ENCODE measurements at places on chromosomes 3 and 15.
A peak's percentile ranks its signal among the peaks of the same experiment; 100 is the strongest.

GRCh38 chr15:63497642-63498467 lies 6.5 kb upstream of the USP3 start:
- DNase-seq, result no peak

DNA sequence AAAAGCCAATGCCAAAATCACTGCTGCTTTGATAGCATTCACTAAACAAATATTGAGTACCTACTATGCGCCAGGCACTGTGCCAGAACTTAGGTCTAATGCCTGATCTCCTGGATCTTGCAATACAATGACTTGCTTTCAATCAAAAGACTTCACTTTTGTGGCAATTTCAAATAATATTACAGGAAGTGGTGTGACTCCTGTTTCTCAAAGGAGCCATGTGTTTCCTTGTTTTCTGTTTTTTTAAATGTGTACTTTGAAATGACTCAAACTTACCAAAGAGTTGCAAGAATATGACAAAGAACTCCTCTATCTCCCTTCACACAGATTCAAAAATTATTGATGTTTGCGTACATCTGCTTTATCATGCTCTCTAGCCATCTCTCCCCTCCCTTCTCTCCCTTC lies 18.3 kb downstream of the OSBPL10 start:
- DNase-seq, result no peak

DNA sequence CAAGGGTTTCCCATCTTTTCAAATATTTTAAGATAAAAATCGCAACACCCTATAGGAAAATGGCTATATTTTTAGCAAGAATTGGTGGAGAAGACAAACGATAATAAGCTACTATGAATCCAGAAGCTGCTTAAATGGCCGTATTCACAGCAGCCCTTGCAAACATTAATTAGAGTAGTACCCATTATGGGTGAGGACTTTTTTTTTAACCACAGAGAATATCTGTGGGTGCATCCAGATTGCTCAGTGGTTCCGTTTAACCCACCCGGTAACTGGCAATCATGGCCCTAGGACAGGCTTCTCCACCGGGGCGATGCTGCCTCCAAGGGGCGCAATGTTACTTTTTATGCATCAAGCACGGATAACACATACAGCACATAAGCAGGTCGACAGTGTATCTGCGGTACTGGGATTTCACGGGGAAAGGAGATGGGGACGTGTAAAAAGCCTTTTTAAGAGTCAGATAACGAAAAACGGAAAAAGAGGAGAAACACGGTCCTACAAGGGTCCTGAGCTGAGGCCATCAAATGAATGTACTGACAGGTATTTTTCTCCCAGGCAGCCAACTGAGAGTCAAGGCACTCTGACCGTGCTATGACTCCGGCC lies 968 bp upstream of the TMEM266 start:
- DNase-seq, result no peak

DNA sequence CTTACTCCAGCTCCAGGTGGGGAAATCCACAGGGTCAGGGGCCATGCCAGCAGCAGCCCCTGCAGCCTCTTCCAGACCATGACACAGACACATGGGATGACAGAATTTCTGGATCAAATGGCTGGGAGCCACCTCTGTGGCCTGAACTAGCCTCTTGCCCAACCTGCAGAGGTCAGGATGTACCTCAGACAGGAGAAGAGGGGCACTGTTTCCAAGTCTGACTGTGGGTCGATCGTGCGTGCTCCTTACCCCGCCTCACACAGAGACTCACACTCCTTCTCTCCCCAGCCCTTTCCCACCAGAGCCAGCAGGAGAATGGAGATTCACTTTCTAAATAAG lies 131.9 kb downstream of the FAM43A start:
- DNase-seq, result no peak

- DNase-seq, result no peak
Measured at GRCh38 chr3:37640636-37641375, 220.9 kb upstream of the CTDSPL start.

DNA sequence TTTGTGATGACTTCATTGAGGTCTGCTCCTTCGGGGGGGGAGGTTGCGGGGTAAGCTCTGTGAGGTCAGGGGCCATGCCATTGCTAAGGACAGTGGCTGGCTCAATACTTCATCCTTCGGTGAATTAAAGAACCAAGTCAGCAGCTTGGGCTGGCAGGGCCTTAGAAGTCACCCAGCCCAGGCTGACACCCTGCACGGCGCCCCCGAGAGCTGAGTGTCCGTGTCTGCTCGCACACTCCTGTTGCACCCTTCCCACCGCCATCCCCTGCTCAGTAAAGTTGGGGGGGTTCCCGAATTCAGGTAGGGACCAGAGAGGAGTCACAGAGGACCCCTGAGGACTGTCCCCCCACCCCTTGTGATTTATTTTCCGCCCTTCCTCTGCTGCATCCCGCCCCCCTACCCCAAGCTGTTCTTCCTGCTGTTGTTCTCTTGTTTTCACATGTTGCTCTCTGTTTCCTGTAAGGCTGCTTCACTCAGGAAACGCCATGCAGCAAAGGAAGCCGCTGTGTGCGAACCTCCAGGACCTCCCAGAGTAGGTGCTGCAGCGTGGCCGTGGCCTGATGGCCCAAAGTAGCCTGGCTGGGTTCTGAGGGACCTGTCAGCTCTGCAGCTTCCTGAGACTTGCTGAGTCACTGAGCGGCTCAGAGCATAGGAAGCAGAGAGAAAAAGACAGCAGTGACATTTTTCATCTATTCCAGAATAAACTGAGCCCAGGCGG lies 14.4 kb downstream of the EFCC1 start:
- peak; percentile 87 for DNase-seq

DNA sequence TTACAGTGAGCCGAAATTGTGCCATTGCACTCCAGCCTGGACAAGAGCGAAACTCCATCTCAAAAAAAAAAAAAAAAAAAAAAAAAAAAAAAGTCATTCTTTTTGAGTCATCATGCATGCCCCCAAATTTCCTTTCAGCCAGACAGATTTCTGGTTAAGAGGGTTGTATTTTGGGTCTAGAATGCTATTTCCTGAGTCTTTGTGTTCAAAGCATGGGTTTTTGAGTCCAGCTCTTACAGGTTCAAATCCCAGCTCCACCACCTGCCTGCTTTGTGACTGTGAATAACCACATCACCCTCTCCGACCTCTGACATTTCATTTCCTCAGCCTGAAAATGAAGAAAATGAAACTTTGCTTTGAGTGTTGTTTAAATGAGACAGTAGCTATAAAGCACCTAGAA lies 9.3 kb upstream of the C15orf61 start:
- no peak for DNase-seq

GRCh38 chr3:134485075-134485717 lies 589 bp downstream of the ANAPC13 start:
- peak; percentile 98 for DNase-seq

GRCh38 chr15:62848632-62849050 lies 193.9 kb upstream of the TPM1 start:
- no peak for DNase-seq

DNA sequence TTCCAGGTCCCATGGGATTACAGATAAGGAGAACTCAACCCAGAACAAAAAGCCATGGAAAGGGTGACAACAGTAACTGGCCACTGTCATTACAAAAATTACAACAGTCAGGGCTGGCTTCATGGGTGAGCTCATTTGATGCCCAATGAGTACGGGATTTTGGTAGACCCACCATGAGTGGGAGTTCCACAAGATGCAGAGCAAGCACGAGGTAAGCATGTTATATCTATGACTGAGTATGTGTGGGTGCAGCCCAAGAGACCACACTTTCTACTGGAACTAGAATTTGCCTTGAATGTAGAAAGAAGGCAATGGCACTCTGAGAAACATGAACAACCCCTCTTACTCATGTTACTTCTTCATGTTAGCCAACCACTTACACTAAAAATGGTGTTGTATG lies 83.3 kb downstream of the IGF2BP2 start:
- no peak for DNase-seq

DNA sequence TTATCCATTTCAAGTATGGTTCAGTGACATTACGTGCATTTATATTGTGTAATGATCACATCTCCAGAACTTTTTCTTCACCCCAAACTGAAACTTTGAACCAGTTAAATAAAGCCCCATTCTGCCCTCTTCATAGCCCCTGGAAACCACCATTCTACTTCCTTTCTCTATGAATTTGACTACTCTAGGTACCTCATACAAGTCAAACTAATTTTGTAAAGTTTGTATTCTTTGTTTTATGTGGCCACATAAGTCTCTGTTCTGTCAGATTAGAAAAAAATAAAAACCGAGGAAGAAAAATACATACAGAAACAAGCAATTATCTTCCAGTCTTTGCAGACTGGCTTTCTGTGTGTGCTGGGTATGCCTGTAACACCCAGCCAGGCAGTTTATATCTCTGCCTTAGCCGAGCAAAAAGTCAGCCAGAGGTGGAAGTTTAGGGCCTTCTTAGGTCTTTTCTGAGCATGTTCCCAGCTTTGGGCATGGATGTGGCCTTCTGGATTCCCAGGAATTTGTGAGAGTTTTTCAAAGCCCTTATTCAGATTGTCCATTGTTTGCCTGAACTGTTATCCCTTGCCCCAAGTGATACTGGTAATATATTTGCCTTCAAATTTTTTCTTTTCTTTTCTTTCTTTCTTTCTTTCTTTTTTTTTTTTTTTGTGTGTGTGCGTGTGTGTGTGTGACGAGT lies 6.0 kb upstream of the GRAMD1C start:
- DNase-seq, result no peak

GRCh38 chr3:4824926-4825325 lies 154.3 kb upstream of the BHLHE40 start:
- DNase-seq, result no peak

GRCh38 chr3:127781411-127782001 lies 40.8 kb downstream of the MGLL start:
- DNase-seq, result peak; percentile 85

DNA sequence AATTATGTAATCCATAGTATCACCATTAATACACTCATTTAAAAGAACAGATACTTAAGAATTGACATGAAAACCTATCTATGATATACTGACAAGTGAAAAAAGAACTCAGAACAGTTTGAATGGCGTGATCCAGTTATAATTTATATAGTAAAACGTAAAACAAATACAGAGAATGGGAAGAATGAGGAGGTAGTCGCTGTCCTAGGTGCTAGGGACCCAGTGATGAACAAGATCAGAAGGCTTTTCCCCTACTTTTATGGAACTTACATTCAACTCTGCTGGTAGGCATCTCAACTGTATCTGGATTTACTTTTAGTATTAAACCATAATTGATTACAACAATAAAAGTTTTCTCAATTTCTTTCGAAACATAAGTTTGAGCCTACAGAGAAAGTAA lies 31.8 kb downstream of the GSK3B start:
- no peak for DNase-seq

DNA sequence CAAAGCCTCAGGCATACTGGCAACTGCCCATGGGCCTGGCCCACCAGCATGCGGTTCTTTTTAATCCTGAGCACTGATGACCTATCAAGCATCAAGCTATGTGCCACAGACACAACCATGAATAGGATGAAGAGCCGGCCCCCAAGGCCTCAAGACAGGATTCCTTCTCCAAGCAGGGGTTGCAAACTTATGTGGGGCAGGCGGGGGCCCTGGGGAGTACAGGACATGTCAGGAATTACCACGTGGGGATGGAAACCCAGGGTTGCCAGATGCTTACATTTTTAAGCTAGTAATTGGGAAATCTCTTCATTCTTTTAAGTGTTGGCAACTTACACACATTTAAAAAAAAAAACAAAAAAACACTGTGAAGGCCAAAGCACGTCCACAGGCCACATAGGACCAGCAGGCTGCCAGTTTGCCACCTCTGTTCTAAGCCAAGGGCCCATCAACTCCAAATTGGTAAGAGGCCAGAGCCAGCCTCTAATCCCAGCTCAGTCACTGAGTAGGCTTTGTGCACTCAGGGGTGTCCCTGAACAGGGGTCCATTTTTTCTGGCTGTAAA lies 32.8 kb downstream of the BDH1 start:
- peak; percentile 80 for DNase-seq

DNA sequence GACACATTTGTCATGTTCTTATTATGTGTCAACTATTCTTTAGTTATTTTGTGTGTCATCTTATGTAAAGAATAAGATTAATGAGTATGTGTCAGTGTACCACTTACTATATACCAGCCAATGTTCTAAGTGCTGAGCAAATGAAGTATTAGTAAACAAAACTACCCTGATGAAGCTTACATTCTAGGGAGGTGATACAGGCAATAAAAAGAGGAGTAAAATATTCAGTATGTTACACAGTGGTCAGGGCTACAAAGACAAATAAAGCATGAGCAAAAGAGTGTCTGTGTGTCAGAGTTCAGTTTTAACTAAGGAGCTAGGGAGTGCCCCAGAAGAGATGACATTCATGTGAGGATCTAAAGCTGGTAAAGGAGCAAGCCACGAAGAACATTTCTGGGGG lies 79.1 kb downstream of the TRPC1 start:
- DNase-seq, result no peak

DNA sequence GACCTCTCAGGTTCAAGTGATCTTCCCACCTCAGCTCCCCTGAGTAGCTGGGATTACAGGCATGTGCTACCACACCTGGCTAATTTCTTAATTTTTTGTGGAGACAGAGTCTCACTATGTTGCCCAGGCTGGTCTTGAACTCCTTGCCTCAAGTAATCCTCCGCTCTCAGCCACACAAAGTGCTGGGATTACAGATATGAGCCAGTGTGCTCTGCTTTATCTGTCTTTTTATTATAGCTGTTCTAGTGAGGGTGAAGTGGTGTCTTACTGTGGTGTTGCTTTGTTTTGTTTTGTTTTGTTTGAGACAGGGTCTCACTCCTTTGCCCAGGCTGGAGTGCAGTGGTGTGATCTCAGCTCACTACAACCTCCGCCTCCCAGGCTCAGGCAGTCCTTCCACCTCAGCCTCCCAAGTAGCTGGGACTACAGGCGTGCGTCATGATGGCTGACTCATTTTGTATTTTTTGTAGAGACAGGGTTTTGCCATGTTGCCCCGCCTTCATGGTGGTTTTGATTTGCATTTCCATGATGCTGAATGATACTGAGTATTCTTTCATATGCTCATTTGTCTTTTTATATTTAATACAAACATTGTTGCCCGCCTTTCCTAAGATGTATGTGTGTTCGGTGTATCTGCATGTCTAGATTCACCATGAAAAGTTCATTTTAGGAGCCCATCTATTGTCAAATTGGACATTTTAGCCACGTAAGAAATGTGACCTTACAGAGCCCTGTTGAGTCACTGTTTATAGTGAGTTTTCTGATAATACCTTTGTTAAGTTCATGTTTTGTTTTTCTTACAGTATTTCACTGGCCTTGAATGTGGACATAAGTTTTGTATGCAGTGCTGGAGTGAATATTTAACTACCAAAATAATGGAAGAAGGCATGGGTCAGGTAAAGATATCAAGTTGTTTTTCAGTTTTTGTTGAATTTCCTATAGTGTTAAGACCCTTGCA lies 80.6 kb downstream of the ARIH1 start:
- DNase-seq, result no peak

DNA sequence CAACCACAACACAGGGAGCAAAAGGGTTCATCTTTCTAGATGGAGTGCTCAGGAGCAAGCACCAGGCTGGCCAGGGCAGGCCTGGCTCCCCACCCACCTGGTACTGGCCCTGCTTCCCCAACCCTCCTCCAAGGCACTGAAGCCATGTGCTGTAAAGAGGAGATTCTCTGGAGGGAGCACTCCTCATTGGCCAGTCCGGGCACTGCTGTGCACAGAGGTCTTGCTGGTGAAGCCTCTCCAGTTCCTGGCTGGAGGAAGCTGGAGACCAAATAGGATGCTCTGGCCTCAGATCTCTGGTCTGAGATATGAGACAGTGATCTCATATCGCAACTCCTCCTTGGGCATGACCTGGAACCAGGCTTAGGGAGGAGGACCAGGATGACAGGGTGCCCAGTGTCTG lies 7.7 kb upstream of the SEMA3F start:
- no peak for DNase-seq

- no peak for DNase-seq
Measured at GRCh38 chr3:176078906-176079305, 1118.4 kb downstream of the TBL1XR1 start.

- DNase-seq, result peak; percentile 96
Measured at GRCh38 chr3:197906023-197906849, 43.8 kb upstream of the RPL35A start.

GRCh38 chr3:172746475-172746874 lies 4.1 kb upstream of the ECT2 start:
- no peak for DNase-seq
